Neural crest cell (in vitro differentiated cells): ENCODE measurements at places on chromosomes 3 and 15.
A peak's percentile ranks its signal among the peaks of the same experiment; 100 is the strongest.

DNA sequence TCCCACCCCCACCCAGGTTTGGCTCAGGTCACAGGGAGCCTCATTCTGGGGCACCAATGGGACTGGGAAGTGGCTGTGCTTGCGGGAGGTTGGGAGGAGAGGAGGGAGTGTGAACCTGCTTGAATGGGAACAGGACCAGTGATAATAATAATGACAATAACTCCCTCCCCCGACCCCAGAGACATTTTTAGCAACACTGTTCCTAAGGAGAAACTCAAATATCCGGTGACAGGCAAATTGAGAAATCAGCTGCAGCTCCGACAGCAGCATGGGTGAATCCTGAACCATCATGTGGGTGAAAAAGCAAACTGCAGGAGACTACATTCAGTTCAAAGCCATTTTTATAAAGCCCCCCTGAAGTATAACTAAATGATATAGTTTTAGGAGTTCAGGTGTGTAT, 11.6 kb upstream of the RPL29 start:
- no peak for DNase-seq

- DNase-seq, result no peak
Measured at GRCh38 chr3:182967218-182968204, 12.8 kb downstream of the DCUN1D1 start.

DNA sequence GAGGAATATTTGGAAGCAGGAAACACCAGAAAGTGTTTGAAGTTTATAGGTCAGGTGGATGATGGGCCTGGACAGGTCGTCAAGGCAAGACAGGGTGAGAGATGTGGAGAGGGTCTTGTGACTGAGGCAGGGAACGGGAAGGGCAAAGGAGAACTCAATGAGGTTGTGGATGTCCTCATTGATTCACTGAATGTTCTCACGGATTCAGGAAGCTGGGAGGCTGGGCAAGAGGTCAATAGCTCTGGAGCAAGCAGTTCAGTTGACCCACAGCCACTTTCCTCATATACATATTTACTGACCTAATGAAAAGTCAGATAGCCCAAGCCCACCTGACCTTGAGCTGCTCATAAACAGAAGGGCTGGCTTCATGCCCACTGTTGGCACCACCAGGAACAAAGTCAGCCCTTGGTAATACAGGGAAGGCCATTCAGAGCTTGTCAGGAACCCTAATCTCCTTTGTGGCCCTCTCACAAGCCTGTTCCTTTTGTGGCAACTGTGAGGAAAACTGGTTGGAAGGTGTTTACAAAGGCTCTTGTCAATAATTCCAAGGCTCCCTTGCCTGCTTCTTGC, 31.6 kb downstream of the ARRDC4 start:
- no peak for DNase-seq

GRCh38 chr3:50028346-50028745, 60.4 kb upstream of the RBM5 start:
- DNase-seq, result no peak

GRCh38 chr15:101250873-101251829, 697 bp downstream of the CHSY1 start:
- peak; percentile 40 for DNase-seq

DNA sequence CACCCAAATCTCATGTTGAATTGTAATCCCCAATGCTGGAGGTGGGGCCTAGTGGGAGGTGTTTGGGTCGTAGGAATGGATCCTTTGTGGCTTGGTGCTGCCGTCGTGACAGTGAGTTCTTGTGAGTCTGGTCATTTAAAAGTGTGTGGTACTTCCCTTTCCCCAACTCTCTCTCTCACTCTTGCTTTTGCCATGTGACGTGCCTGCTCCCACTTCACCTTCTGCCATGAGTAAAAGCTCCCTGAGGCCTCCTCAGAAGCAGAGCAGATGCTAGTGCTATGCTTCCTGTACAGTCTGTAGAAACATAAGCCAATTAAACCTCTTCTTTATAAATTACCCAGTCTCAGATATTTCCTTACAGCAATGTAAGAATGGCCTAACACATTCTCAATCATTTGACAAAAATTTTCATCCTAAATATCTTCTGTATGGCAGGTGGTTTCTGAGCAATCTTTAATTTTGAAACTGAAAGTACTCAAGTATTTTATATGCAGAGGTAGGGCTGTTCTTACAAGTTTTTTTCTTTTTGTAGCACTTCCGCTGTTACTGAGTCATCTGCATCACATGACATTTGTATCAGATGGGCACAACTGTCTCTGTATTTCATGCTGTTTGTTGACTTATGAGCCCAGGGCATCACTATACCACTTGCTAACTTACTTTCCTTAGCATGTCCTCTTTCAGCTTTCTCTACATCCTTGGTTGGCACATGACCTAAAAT, 8.8 kb downstream of the RPL39L start:
- no peak for DNase-seq

DNA sequence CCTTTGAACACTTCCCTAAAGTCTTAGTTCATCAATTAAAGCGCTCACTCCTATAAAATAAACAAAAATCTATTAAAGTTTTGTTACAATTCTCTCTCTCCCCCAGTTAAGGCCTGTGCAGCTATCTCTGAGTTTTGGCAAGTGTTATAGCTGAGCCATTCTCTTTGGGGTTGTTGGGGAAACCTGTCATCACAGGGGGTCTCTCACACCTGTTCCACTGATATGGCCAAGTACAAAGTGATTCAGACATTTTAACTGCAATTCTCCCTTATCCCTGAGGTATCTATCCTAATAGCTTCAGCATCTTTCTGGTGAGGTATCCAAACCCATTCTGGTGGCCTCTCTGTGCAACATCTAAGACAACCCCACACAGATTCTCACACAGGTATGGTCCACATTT, 116.4 kb downstream of the UNC13C start:
- DNase-seq, result no peak

DNA sequence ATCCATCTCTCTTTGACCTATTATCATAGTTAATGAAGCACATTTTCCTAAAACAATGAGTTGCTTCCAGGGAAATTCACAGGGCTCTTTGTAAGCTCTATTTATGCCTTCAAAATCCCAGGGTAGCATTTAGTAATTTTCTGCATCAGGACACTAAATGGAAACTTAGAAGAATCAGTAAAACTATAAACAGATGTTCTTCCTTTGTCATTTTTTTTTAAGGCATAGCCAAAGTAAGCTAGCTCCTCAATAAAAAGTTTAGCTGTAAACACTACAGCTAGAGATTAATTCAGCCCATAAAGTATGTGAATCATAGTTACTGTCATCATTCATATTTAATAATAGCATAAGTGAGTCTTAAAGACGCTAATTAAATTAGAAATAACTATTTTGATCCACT, 79.3 kb downstream of the RPL22L1 start:
- DNase-seq, result no peak

- DNase-seq, result no peak
Measured at GRCh38 chr15:98812716-98813446, 164.5 kb downstream of the IGF1R start.

DNA sequence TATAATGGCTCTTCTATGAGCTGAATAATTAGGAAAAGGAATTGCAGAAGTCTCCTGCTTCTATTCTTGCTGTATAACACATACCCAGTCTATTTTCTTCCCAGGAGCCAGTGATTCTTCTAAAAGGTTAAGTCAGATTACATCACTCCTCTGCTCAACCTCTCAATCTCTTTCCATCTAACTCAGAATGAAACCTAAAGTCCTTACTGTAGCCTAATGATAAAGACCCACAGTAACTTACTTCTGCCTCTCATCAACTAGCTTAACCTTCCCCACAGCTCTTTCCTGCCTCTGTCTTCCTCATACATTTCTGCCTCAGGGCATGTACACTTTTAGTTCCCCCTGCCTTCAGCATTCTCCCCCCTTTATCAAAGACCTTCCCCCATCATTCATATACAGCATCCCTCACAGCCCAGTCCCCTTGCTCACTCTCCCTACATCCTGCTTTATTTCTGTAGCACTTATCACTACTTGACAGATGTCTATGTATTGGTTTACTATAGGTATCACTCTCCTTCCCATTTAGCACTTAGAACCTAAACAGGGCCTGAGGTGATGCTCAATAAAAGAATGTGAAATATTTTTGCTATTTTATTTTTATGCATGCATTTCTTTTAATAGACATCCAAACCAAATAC, 28.5 kb upstream of the CMTM6 start:
- no peak for DNase-seq

- DNase-seq, result no peak
Measured at GRCh38 chr15:58650102-58650501, 99.4 kb downstream of the ADAM10 start.

DNA sequence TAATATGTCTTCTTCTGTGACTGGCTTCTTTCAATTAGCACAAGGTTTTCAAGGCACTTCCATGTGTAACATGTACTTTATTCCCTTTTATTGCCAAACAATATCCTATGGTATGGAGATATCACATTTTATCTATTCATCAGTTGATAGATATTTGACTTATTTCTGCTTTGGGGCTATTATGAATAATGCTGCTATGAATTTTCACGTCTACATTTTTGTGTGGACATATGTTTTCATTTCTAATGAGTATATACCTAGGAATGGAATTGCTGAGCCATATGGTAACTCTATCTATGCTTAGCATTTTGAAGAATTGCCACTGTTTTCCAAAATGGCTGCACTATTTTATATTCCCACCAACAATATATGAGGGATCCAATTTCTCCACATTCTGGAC, 3.6 kb upstream of the AGTR1 start:
- no peak for DNase-seq

DNA sequence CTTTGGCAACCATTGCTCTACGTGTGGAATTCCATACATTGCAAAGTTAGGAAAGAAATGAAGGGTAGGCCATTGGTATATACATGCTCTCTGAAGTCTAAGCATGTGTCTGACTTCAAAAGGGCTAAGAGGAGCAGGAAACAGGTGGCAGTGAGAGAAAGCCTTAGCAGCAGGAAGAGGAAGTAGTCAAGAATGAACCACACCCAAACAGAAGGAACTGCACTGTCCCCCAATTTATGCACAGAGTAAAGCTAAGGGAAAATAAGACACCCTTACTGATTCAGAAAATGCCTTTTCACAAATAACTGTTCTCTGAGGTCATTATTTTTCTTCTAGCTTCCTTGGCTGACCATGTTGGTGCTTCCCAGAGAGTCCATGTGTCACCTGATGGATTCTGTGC, 575.4 kb downstream of the NTRK3 start:
- DNase-seq, result no peak

GRCh38 chr3:58544541-58544940, 7.6 kb upstream of the ACOX2 start:
- no peak for DNase-seq

DNA sequence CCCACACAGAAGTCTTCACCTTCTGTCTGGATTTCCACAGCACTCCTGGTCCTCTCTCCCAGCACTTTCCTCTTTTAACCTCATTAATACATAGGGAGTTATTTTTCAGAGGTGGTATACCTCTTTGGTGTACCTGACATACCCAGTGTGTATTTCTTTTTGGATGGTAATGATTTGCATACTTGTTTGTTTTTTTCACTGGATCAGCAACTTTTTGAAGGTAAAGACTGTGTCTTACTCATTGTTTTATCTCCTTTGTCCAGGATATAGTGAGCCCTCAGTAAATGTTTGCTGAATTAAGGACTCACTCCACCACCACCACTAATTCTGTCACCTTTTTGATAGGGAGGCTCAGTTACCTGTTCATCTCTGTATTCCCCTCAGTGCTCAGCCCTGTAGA, 52.1 kb downstream of the SACM1L start:
- DNase-seq, result no peak

DNA sequence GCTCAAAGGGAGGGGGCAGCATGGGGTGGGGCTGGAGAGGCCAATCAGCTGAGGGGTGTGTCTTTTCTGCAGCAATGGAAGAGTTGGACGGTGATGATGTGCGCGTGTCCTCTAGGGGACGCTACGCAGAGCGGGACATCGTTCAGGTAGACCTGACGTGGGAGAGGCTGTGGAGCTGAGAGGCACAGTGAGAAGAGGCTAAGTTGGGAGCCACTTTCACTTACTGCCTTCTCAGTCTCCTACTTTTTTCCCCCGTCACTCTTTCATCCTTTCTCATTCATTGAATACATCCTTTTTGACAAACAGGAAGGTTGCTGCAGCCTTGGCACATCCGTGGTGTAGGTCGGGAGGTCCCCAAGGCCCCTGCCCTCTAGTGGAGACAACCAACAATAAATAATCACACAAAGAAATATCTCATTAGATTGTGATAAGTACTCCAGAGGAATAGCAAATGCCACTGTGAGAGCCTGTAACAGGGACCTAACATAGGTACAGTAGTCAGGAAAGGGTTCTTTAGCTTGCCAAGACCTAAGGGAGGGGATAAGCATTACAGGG, 4.4 kb upstream of the BRPF1 start:
- DNase-seq, result no peak
